ENCODE measurements at places on chromosomes 3 and 15.

- no peak for DNase-seq
Measured at GRCh38 chr3:112498914-112499711, at the start of gene BTLA. TSS of gene BTLA (minus strand) at chr3:112499472. CDS start at chr3:112499358, 114 bp downstream.

DNA sequence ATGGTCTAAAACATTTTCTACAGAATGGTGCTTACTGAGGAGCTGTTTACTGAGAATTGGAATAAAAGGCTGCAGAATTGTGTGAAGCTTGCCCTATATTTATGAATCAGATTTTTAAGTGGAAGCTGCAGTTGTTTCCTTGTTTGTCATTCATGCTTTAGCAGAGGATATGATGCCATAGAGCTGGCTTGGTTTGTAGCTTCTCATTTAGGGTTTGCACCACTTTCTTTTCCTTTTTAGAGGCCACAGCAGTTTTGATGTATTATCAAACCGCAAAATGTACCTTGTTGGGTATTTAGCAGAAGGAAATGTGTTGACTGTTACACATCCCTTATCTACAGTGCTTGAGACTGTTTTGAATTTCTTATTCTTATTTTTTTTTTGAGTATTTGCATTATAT, 66.2 kb downstream of the RASA2 start:
- DNase-seq: no peak

DNA sequence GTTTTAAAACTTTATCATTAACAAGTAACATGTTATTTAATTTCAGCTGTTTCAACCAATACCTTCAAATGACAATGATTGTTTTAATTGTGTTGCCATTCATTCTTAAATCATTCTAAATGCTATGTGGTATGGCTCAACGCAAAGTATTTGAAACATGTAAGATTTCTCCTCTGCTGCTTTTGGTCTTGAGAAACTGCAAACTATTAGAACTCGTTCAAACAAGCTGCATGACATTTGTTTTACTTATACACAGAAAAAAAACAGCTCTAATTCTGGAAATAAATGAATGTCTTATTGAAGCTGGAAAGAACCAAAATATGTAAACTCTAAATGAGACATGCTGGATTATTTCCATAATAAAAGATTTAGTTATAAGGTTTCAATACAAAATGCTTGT, 29.3 kb downstream of the FBN1 start:
- no peak for DNase-seq

DNA sequence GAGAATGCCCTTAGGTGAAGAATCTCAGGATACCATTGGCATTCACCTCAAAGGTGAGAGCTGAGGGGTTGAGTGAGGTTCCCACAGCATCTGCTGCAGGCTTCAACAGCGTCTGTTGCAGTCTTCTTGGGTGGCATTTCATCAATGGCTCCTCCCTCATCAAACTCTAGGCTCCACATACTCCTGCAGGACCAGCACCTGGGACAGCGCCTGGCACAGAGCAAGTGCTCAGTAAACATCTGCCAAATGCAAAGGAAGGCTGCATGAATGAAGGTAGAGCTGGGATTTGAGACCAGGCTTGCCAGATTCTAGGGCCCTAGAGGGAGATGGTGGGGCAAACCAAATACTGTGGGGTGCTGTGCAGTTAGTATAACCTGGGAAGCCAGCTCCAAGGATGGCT, 9.6 kb downstream of the TRH start:
- DNase-seq: peak; percentile 26

DNA sequence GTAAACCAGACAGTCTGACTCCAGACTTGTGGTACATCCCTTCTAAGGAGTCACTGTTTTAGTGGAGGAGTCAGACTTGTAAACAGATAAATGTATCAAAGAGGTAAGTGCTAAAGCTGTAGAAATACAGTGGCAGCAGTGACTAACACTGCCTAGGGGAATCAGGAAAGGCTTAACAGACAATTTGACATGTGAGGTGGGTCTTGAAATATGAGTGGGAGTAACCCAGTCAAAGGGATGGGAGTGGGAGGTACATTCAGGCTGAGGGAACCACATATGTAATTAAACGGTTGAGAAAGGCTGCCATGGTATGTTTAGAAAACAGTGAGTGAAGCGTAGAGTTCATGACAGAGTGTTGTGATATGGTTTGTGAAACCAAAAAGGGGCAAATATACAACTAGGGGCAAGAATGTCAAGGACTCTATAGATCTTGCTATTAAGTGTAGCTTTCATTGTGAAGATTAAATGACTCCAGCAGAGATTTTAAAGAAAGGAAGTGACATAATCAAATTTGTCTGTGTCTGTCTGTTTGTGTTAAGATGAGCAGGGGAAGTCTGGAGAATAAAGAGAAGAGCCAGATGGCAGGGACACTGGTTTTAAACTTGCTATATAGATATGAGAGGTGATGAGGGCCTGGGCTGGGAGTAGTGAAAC, 11.2 kb upstream of the ALCAM start:
- peak; percentile 94 for DNase-seq

- DNase-seq: no peak
Measured at GRCh38 chr15:61818801-61819200, 241.4 kb downstream of the VPS13C start.

- peak; percentile 77 for DNase-seq
Measured at GRCh38 chr3:99909714-99910495, 92.2 kb downstream of the CMSS1 start.

GRCh38 chr15:94580211-94580885, 349.0 kb downstream of the MCTP2 start:
- no peak for DNase-seq

DNA sequence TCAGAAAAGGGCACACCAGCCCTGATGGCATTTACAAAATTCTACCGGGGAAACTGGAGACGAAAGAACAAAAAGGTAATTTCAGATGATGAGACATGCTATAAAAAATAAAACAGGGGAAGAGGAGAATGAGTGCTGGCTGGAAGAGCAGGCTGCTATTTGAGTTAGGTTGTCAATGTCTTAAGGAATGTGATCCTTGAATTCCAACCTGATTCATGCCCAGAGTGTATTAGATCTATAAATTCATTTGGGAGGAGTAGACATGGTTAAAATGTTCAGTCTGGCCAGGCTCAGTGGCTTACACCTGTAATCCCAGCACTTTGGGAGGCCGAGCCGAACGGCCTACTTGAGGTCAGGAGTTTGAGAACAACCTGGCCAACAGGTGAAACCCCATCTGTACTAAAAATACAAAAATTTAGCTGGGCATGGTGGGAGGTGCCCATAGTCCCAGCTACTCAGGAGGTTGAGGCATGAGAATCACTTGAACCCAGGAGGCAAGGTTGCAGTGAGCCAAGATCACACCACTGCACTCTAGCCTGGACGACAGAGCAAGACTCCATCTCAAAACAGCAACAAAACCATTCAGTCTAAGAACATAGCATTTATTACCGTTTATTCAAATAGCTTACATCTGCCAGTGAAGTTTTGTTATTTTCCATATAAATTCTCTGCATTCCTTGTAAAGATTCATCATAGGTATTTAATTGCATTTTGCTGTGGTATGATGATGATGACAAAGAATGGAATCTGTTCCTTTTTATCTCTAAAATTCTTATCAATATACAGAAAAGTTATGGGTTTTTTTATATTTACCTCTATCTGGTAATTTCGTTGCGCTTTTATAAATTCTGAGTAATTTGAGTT, 126.7 kb upstream of the NR2E3 start:
- DNase-seq: peak; percentile 46

- peak; percentile 38 for DNase-seq
Measured at GRCh38 chr3:161560008-161560637, 63.5 kb downstream of the OTOL1 start.

GRCh38 chr15:33357845-33358244, 47.1 kb downstream of the RYR3 start:
- DNase-seq: no peak

- DNase-seq: peak; percentile 3
Measured at GRCh38 chr3:162337630-162338029, 841.0 kb downstream of the OTOL1 start.

GRCh38 chr3:49593041-49593440, 38.8 kb downstream of the BSN start:
- DNase-seq: peak; percentile 1

- DNase-seq: peak; percentile 79
Measured at GRCh38 chr15:40633178-40633577, 39.1 kb downstream of the KNL1 start.

Data from M059J (cell line).